ENCODE measurements at places on chromosomes 1 and 21.

DNA sequence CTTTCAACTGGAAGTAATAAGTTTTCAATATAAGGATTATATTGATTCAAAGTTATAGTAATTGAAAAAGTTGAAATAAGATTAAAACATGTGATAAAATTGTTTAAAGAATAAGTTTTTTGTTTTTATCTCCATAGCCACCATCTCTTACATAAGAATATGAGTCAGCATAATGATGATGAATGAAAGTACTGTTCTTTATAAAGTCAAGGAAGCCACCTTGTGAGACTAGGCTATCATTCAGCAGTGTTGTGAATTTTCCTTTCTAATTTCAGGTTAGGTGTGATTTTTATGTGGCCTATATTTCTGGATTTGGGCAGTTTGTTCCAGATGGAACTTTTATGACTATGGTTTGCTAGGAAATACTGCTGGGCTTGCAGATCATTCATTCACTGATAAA, 22.4 kb upstream of the ASB17 start:
- no peak for DNase-seq

DNA sequence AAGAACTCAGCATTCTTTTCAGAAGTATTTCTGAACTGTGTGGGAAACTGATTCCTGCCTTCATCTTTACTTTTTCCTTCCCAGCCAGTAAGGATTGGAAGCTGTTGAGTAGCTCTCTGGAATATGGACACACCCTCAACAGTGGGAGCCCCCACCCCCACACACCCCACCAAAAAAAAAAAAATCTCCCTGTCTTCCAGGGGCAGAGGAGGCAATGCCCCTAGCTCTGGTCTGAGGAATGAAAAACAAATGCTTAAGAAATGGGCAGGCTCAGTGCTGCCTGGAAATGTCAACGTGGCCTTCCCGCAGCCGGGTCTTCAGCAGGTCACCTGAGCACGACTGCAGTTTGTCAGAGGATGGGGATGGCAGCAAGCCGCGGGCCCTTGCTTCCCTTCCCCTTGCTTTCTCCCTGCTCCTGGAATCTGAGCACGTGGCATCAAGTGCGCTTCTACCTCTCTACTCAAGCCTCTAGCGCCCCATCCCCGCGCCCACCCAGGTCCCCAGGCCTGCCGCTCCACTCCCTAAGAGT, 479 bp downstream of the RGS16 start:
- DNase-seq = no peak

DNA sequence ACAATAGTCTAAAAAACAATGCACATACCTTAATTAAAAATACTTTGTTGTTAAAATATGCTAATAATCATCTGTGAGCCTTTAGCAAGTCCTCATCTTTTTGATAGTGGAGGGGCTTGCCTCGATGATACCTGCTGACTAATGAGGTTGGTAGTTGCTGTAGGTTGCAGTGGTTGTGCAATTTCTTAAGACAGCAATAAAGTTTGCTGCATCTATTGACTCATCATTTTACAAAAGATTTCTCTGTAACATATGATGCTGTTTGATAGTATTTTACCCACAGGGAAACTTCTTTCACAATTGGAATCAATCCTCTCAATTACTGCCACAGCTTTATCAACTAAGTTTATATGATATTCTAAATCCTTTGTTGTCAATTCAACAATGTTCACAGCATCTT, 7.6 kb downstream of the C1orf87 start:
- no peak for DNase-seq

DNA sequence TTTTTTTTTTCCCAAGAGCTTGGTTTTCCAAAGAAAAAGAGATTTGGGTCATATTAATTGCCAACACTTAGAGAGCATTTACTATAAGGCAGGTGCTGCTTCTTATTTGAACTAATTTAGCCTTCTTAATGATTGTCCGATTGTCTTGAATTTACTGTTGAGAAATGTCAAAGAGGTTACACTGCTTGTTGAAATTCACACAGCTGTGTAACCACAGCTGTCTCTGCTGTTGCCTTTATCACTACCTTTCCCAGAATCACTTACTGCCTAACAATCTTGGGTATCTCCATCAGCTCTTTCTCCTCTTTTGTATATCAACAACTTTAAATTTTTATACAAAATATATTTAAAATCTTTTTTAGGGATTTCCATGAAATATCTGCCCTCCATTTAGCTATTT, 115.6 kb downstream of the UCHL5 start:
- no peak for DNase-seq

DNA sequence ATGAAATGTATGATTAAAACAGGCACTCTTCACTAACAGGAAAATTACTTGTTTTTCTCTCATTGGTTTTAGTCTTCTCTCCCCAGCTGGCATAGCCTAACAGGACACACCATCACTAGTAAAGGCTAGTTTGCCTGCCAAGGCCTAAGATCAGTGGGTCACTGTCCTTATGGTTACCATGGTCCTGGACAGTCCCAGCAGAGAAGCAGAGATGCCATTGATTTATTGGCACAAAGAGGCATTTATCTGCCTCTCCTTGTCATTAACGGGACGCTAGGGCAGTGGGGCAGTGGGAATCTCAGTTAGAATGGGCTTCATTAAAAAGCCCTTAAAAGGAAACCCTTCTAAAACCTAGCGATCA, 13.9 kb downstream of the CD247 start:
- DNase-seq = no peak

DNA sequence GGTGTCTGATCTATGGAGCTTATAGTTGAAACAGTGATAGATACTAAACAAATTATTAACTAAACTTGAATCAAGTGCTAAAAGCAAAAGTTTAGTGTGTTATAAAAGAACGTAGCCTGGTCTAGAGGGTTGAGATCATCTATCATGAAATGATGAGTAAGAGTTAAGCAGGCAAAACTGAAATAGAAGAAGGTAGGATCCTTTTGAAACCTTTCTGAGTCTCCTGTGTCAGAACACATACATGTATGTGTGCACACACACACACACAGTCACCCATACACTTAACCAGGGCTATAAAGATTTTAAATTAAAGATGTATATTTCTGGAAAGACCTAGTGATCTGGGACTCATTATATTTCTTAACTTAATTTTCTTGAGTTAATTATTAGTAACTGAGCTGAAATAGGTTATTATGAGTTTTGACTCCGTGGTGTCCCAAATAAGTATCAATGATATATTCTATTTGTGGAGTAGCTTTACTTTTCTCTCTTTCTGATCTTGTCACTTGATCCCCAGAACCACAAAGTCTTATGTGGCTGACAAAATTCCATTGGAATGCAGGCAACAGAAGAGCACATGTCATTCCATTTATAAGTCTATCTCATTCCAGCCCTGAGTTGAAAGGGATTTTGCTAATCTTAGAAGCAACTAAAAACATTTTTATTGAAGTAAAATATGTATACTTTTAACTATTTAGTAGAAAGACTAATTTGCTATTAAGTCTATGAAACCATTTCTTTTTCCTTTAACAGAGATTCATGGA, 70.7 kb downstream of the PRRX1 start:
- DNase-seq = no peak

- no peak for DNase-seq
Observed at GRCh38 chr1:198040880-198041279, 115.9 kb upstream of the NEK7 start.

GRCh38 chr1:207814469-207814868, 62.6 kb downstream of the CD46 start:
- no peak for DNase-seq

GRCh38 chr1:177198243-177198642, 27.5 kb downstream of the BRINP2 start:
- no peak for DNase-seq

DNA sequence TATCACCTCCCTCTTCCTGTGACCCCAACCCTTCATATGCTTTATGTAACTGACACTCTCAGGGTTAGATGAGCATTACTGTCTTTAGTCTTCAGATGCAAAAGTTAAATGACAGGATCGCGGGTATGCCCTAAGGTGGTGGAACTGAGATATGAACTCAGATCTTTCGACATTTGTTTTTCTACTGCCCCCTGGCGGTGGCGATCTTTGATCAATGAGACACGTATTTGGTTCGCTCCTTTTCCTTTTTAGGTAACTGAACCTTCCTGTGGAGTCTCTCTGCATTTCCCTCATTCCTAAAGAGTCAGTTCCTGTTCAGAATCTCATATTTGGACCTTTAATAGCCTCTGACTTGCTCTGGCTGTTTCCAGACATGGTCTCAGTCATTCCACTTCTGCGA, 47.8 kb upstream of the ZP4 start:
- DNase-seq = peak; percentile 76

- DNase-seq = no peak
Observed at GRCh38 chr1:56881417-56881816, 26.8 kb downstream of the C8A start.

DNA sequence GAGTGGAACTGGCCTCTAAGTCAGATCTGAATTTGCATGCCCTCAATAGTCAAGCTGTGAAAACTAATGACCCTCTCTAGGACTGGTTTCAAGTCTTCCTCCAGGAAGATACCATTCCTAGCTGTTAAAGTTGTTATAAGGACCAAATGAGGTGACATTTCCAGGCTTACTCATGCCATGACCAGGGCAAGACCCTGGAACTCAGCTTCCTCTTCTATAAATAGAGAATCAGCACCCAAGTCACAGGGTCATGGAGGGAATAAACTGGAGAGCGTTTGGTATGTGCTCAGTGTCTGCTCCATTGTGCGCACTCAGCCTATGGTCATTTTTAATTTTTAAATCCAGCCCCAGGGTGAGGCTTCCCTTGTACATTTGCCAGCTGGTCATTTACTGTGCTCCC, 2.5 kb downstream of the S100A9 start:
- no peak for DNase-seq

DNA sequence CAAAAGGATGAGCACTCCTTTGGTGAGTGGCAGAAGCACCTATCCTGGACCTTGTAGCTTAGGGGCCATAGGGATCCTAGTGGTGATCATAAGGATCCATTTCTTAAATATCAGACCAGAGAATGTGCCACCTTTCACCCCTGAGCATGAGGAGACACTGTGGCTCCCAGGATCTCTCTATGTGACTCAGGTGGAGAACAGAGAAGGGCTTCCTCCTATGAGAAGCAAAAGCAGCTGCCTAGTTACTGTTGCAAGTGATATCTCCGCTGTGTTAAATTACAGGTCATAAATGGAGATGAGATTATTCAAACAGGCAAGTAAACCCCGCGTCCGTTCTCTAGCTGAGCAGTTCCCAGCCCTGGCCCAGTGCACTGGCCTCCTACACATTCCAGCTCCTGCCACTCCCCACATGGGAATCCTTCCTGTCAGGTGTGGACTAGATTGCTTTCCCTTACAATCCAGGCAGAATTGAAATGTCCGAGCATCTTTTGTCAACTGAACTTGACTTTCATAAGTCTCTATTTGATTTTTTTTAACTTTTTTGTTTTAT, 26.3 kb downstream of the CLEC20A start:
- DNase-seq = no peak
